ENCODE measurements at places on chromosomes 2 and 18. TPM values are rescaled to one million over a fixed set of nuclear protein-coding genes. Genes with fewer than 3 reads are reported as not detected.

Gene RESP18
- total RNA-seq = not detected

Gene REL
- total RNA-seq = 1.7 TPM

Gene NOSTRIN
- 1.2 TPM for total RNA-seq

Gene RGPD3
- total RNA-seq = 0.16 TPM

Gene NTSR2
- 0.08 TPM for total RNA-seq

Gene HK2
- 0.79 TPM for total RNA-seq

Gene STAT4
- 4.5 TPM for total RNA-seq

Gene NEB
- 0.20 TPM for total RNA-seq

Gene PRKCE
- 9.9 TPM for total RNA-seq

Gene DNAJC5G
- total RNA-seq = not detected

Gene TSGA10
- total RNA-seq = 2.7 TPM

Gene NT5C1B
- not detected for total RNA-seq

Gene SULT1C3
- not detected for total RNA-seq

Gene PRSS56
- 0.10 TPM for total RNA-seq

Gene GDF7
- 0.09 TPM for total RNA-seq
